ENCODE measurements at places on chromosomes 12 and 14.

DNA sequence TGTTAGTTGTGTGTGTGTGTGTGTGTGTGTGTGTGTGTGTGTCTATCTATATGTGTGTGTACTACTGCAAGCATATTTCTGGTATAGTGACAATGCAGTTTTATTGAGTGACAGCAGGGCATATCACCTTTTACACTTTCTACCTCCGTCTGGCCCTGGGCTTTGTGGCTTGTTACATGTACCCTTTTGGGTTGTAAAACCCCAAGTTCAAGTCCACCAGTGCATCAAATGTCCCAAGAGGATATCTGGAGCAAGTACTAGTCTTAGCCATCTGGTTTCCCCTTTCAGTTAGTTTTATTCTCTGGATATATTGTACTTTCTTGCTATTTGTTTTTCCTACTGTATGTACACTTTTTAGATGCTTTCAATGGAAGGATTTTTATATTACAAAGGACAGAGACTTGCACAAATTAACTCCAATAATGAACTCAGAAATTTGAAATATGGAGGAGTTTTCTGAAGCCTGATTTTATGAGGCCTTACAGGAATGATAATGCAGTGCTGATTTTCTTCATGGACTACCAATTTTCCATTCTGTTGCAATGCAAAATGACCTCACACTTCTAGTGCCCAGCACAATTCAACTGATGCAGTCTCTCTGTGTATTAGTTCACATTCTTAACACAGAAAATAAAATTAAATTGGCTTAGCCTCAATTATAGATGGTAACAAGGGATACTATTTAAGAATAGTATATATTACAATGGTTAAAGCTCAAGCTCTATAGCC is 29.1 kb downstream of the SLC16A7 start:
- no peak for DNase-seq

- no peak for DNase-seq
Observed at GRCh38 chr12:88185988-88186387, 43.9 kb downstream of the TMTC3 start.

GRCh38 chr12:52794479-52795331 is 1.2 kb downstream of the KRT3 start:
- no peak for DNase-seq

GRCh38 chr14:100345711-100346110 is 22.6 kb downstream of the SLC25A47 start:
- no peak for DNase-seq

- DNase-seq = no peak
Observed at GRCh38 chr12:80580254-80580653, 127.2 kb upstream of the MYF6 start.

DNA sequence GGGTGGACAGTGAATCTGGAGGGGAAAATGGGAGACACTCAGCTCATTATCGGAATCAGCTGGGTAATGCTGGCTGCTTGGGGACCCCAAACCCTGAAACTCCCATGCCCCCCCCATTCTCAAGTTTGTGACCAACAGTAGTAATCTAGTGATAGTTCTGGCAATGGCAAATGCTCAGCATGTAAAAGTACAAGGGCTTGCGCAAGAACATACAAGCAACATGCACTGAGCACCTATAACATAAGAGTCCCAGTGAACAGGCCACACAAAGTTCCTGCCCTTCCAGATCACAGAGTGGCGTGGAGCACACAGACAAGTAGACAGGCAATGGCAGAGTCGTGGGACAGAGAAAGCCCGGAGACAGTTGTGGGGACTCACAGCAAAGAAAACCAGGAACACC is 407.9 kb downstream of the MED13L start:
- DNase-seq = no peak

DNA sequence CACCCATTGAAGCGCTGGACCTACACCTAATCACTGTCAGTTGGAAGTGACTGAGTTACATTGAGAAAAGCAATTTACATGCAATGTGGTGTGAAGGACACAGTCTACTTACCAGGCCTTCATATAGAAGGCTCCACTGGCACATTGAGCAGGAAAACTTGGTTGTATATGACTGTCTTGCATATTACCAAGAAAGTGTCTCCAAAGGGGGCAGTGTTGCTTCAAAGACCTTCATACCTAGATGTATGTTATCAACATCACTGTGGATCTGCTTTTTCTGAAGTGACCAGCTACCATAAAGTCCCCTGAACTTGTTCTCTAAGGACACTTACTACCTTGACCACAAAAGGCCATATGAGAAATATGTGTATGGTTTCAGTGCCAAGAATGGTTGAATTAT is 64.1 kb downstream of the NELL2 start:
- no peak for DNase-seq

GRCh38 chr12:124536641-124537040 is 30.8 kb downstream of the NCOR2 start:
- no peak for DNase-seq

DNA sequence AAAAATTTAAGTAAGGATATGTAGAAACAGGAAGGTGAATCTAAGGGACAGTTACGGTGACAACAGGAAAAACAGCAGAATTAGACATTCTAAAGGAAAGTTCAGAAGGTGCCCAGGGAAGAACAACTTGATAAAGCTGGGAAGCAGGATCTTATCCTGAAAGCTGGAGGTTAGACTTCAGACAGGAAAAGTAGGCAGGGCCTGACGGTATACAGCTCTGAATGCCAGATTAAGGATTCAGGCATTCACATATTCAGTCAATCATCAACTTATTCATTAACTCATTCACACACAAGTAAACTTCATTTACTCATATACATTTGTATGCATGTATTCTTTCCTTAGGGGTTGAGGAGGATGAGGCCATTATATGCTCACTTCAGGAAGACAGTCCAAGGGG is 81.3 kb downstream of the RALGAPA1 start:
- DNase-seq = no peak

DNA sequence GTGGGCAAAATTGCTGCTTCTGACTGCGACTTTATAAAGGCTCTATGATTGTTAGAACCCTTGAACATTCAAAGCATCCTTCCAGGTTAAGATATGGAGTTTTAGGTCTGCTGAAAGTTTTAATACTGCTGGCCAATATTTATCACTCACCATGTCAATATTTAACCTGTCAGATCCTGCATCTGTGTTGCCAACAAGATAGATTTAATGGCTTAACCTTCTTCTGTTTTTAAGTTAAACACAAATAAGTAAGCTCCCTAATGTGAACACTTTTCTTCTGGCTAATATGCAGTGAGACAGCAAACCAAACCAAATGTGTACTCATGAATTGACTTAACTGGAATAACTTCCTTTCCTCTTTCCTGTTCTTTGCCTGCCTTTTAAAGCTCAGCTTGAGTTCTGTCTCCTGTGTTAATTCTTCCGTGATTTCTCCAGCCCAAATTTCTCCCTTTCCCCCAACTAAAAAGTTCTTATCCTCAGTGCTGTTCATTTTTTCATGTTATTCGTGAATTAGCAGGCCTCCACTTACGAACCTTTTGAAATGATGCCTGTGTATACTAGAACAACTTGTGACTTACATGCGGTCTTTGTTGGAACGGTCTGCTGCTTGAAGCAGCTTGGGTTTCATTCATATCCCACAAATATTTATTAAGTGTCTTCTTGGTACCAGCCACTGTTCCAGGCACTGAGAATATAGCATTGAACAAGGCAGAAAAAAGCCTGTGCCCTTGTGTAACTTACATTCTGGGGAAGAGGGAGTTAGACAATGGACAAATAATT is 9.1 kb downstream of the FBXW8 start:
- DNase-seq = no peak

DNA sequence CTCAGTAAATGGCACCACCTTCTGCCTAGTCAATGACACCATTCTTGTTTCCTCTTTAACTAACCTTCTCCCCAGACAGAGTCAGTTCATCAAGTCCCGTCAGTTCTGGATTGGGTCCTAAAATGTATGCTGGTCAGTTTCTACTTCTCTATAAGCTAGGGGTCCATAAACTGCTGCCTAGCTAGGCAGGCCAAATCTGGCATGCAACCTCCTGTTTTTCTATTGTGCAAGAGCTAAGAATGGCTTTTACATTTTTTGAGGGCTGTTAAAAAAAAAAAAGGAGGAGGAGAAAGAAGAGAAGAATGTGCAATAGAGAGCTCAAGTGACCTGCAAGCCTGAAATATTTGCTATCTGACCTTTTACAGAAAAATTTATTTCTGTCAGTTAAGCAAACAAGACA is 6.4 kb upstream of the TMED10 start:
- DNase-seq = no peak

GRCh38 chr12:9032202-9032964 is 43.0 kb downstream of the KLRG1 start:
- DNase-seq = no peak

DNA sequence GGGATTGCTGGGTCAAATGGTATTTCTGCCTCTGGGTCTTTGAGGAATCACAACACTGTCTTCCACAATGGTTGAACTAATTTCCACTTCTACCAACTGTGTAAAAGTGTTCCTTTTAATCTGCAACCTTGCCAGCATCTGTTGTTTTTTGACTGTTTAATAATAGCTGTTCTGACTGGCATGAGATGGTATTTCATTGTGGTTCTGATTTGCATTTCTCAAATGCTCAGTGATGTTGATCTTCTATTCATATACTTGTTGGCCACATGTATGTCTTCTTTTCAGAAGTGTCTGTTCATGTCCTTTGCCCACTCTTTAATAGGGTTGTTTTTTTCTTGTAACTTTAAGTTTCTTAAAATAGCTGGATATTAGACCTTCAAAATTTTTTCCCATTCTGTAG is 150.0 kb upstream of the FRMD6 start:
- DNase-seq = no peak

All from dermis microvascular lymphatic vessel endothelial cell (primary cell).